ENCODE measurements at places on chromosomes 4 and X.
A peak's percentile ranks its signal among the peaks of the same experiment; 100 is the strongest.

DNA sequence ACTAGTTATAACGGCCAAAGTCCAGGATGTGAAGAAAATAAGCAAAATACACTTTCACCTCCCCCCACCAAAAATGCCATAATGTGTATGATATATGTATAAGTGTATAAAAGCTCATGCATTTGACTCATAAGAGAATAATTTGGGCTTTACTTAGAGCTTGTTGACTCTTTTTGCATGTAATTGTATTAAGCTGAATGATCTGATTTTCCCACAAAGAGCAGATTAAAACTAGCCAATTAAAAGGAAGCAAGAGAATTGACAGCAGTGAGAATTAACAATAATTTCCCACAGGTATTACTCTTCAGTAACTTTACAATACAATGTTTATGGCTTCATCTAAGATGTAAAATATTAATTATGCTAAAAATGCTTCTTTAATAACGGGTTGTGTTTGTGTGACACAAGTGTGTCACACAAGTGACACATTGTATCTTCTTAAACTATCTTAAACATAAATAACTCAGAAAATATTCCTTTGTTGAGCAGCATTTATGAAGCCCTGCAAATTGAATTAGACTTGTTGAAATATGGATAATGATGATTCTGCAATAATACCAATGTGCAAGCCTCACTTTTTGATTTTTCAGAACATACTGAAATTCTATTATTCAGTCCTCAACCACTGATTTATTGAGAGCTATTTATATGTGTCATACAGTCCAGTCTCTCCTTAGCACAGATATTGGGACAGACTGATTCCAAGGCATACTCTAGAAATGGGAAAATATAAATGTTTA is 134.5 kb downstream of the SLIT2 start:
- DNase-seq = no peak

- no peak for DNase-seq
Measured at GRCh38 chrX:37846558-37846933, 825 bp downstream of the DYNLT3 start.

- no peak for DNase-seq
Measured at GRCh38 chr4:153758688-153759406, 977 bp downstream of the RNF175 start.

DNA sequence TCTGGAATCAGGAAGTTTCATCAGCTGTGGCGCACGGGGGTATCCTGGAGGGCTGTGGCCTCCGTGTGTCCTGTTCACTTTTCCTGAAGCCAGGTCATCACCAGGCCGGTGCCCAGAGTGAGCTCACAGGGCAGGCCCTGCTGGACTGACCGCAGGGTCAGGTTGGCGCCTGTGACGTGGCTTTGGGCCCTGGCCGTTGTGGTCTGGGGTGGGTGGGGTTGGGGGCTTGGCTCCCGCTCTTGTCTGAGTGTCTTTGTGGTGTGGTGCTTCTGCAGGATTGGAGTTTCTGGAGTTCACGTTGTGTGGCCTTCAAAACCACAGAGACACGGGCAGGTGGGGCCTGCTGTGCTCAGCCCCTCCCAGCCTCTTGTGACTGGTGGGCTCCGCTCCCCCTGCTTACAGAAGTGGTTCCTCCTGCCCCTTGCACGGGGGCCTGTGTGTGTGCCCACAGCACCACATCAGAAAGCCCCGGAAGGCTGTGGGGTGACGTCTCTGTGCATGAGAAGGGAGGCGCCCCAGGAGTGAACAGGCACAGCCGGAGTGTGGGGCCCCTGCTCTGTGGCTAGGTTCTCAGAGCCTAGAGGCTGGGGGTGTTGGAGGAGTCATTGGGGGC is 9.5 kb downstream of the RGS12 start:
- DNase-seq = peak; percentile 55

DNA sequence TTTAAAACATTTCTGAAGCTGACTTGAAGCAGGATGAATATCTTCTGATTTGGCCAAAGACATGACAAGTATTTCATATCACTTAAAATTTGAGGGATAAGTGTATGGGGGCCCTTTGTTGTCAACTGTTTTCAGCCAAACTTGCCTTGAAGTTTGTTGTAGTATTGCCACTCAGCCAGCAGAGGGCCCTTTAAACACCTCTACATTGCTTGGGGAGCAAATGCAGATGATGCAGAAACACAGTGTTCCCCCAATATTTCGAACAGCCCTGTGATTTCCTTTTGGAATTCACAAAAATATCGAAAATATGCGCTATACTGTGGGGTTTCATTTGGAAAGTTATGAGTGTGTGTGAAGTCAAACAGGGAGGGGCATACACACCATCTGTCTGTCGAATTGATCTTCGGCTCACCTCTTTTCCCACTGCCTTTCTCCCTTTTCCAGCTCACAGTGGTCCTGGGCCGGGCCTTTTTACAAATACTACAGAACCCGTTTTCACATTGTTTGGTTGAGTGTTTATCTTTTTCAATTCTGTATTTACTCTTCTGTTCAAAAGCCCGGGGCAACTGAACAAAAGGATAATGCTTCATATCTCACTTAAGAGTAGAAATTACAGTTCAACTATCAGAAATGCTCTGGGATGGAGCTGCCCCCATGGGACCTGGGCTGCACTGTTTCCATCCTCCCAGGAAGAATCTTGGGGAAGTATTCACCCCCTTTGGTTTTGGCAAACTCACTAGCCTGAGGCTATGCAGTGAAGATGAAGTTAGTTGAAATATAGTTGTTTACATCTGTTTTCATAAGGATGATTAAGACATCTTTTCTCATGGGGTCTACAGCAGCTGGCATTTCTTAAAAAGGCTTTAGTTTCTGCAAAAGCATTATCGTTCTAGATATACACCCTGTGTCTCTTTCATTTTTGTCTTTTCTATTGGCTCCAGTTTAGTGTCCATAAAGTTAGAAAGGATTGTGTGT is 137.6 kb downstream of the EGF start:
- DNase-seq = peak; percentile 43

GRCh38 chrX:133323431-133323830 is 91.9 kb downstream of the GPC4 start:
- DNase-seq = no peak

DNA sequence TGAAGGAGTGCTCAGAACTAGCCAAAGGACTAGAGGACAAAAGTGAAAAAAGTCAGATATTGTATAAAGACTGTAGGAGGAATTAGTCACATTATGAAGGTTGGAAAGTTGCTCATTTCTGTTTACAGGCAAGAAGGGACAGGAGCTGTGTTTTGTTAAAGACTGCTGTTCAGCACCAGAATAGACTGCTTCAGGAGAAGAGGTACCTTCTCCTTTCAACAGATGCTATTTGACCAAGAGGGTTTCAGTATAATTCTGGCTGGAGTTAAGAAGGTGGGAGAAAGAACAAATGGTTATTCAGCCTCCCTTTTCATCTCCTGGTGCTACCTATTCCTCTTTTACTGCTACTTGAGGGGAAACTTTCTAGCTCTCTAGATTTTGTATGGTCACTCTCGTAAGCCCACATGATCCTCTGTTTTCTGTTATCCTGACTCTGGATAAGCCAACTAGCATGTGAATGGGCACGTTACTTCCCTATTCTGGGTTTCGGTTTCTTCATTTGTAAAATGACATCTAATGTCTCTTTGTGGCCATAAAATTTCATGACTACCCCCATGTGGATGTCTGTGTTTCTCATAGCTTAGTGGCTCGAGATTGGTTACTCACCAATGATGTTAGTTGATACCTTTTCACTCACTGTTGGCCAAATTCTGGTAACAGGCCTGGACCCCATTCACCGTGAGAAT is 68.9 kb downstream of the SH2D1A start:
- DNase-seq = no peak

DNA sequence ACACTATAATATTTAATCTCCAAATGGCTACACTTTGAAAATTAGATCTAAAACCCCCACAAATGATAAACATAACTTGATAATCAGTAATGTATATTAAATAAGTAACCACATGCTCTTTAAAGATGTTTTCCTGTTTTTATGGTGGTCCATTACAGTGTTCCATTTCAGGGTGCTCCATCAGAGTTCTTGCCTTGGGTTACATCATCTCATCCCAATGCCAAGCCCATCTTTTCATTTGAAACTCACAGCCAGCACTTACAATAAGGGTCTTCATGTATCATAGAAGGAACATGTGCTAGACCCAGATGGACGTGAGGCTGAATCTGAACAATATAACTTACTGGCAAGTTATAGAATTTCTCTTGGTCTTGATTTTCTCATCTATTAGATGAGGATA is 10.5 kb upstream of the PAQR3 start:
- no peak for DNase-seq

DNA sequence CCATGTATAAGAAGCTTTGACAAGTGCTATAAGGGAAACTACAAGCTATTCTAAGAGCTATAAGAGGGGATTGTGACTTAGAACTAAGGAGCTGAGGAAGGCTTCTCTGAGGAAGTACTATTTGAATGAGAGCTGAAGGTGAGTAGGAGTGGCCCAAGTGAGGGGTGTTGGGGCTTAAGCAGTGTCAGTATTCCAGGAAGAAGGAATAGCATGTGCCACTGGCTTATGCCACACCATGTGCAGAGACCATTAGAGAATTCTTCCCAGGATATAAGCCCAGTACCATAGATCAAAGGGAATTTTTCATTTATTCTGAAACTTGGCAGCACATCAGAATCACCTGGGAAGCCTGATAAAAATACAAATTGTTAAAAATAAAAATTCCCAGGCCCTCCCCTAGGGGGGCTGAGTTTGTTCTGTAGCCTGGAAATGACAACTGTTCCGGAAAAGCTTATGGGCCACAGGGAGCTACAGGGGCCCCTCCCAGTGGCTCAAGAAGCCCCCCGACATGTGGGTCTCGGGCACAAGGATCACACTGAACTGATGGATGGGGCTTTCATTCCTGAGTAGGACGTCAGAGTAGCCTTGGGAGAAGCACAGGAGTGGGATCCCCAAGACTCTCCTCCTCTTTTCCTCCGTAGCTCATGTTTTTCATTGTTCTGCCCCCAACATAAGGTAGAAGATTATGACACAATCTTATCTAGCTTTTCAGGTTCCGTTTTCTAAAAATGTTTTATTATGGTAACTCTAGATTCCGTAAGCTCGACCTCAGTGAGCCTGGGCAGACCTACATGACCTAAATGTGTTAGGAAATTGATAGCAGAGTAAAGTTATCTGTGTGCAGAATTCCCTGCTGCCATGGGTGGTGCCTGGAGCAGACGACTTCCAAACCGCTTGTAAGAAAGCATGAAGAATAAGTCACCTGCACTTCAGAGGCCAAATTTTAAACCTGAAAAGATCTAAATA is 119.3 kb downstream of the AFF1 start:
- no peak for DNase-seq

DNA sequence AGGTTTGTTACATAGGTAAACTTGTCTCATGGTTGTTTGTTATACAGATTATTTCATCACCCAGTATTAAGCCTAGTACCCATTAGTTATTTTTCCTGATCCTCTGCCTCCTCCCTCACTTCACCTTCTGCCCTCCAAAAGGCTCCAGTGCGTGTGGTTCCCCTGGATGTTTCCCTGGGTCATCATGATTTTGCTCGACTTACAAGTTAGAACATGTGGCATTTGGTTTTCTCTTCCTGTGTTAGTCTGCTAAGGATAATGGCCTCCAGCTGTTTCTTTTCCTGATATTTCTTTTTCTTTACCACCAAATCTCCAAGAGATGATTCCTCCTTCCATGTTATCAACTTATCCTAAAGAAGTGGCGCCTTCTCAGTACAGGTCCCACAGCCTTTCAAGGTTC is 543.1 kb upstream of the ADGRL3 start:
- no peak for DNase-seq

- no peak for DNase-seq
Measured at GRCh38 chr4:174262624-174263444, 20.6 kb downstream of the FBXO8 start.

GRCh38 chrX:69305333-69306062 is 140.2 kb upstream of the PJA1 start:
- no peak for DNase-seq

GRCh38 chr4:18582841-18583240 is 561.3 kb upstream of the LCORL start:
- no peak for DNase-seq

- DNase-seq = no peak
Measured at GRCh38 chr4:145195167-145195952, 15.0 kb upstream of the OTUD4 start.

DNA sequence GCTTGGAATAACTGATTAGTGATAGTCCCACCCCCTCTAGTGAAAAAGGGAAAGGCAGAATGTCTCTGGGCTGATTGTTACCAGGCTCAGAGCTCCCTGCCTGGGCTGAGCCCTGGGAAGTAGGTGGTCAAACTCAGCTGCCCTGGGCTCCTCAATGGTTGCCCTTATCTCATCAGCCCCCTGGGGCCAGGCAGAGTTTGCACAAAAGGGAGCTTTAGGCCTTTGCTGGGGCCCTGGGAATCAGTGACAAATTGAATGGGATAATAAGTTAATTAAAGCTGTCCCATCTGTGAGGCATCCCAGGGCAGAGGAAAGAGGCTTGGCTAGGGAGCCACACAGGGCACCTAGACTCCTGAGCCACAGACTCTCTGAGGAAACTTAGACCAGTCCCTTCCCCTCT is 89.0 kb downstream of the EFNB1 start:
- no peak for DNase-seq

DNA sequence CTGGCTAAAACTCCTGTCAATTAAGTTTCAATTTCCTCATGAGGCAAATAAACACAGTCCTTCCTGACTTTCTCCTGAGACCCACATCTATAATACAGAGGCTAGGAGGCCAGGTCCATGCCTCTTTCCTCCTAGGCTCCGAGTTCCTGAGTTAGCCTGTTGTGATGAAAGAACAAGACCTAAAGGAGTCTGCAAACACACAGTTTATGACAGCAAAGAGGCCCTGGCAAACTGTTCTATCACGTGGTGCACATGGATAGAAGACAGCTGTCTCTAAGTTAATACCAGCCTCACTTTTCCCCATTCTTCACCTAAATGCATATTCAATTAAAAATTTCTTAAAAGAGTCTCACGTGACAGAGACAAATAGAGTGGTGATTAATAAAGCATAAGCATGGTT is 145.2 kb downstream of the TET2 start:
- no peak for DNase-seq

DNA sequence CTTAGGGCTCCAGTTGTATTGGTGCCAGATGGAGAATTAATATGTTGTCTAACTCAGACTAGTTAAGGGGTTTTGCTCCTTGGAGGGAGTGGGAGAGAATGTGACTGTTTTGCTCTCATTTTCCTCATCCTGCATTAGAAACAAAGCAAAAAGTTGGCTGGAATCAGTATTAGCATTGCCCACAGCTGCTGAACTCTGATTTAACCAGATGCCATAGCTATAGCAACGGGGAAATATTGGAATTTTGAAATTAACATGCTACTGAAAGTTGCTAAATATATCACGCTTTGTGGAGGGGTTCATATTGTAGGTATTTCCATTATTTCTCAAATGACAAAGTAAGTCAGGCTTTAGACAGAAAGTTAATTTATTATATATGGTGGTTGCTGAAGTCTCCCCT is 66.7 kb upstream of the EOLA2 start:
- DNase-seq = no peak

GRCh38 chrX:117215683-117216082 is 752.9 kb upstream of the CT83 start:
- no peak for DNase-seq

GRCh38 chr4:164871673-164872072 is 5.3 kb upstream of the APELA start:
- DNase-seq = no peak

- DNase-seq = peak; percentile 67
Measured at GRCh38 chrX:11757719-11758399, at the start of gene MSL3. Gene MSL3, plus strand, starts transcription at chrX:11758237. Its CDS starts 27 bp downstream, at chrX:11758264.

All from stimulated activated CD4-positive, alpha-beta T cell treated with anti-CD3 and anti-CD28 coated beads, Interleukin-4, amount 100 ng/mL, for 1 hour (primary cell).